Panc1 (cell line): ENCODE measurements at places on chromosomes 11 and 22. TPM values are rescaled to one million over a fixed set of nuclear protein-coding genes. Genes with fewer than 3 reads are reported as not detected.

DNA sequence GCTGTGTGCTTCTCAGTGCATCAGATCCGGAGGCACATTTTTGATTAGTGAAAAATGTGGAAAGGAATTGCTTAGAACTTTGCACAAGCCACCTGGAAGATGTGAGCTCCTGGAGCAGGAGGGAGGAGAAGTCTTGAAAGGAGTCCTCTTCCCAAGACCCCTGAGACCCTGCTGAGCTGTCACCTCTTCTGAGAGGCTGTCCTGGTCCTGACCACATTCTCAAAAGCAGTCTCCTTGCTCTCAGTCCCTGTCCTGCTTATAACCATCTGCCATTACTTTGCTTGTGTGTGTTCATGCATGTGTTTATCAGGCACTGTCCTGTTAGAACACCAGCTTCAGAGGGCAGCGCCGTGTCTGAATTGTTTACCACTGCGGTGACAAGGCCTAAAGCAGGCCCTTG is 86.5 kb downstream of the BCR start:
- H3K4me3 ChIP-seq: no peak overlapping the region
- no peaks in the 10 kb centered on the region for H3K27me3 ChIP-seq
- H3K4me1 ChIP-seq: no peaks in the 10 kb centered on the region
- H3K36me3 ChIP-seq: no peaks in the 10 kb centered on the region
- no peak for DNase-seq
- no peak overlapping the region for H3K27ac ChIP-seq

GRCh38 chr22:49948116-49948957 is 12.2 kb upstream of the PIM3 start:
- peaks cover 64% of the 10 kb centered on the region for H3K4me1 ChIP-seq
- no peaks in the 10 kb centered on the region for H3K36me3 ChIP-seq
- peak overlapping the region; percentile 63 for H3K27ac ChIP-seq
- H3K4me3 ChIP-seq: no peak overlapping the region
- no peak for DNase-seq

- no peaks in the 10 kb centered on the region for H3K27me3 ChIP-seq
- no peaks in the 10 kb centered on the region for H3K4me1 ChIP-seq
- no peak for DNase-seq
- H3K4me3 ChIP-seq: no peak overlapping the region
Observed at GRCh38 chr11:19988598-19988997, 171.7 kb downstream of the DBX1 start.

- H3K4me3 ChIP-seq: no peak overlapping the region
- H3K36me3 ChIP-seq: no peaks in the 10 kb centered on the region
- no peak overlapping the region; the same call in 1 of the 2 replicates for H3K27ac ChIP-seq
- no peak for DNase-seq
Observed at GRCh38 chr22:46251816-46252380, 1.8 kb upstream of the CDPF1 start.

GRCh38 chr11:11940551-11940950 is 67.9 kb downstream of the DKK3 start:
- no peak overlapping the region for H3K4me3 ChIP-seq
- no peaks in the 10 kb centered on the region for H3K4me1 ChIP-seq
- peaks cover 30% of the 10 kb centered on the region for H3K36me3 ChIP-seq
- H3K27ac ChIP-seq: no peak overlapping the region

DNA sequence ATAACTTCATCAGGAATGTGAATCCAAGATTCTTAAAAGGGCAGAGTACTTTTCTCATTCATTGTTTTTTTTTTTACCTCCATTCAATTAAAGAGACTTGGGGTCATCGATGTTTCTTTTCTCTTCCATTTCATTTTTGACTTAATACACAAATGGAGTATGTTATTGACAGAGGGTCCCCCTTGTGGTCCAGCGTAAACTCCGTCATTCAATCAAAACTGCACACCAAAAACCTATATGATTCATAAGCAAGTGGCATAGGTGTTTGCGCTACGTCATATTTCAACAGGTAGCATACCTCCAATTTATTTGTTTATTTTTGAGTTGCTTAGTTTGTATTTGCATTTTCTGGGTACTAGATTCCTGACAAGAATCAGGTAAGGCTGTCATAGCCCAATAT is 12.7 kb upstream of the FOLH1 start:
- DNase-seq: no peak
- no peaks in the 10 kb centered on the region for H3K27me3 ChIP-seq
- no peaks in the 10 kb centered on the region for H3K36me3 ChIP-seq
- no peaks in the 10 kb centered on the region for H3K4me1 ChIP-seq

DNA sequence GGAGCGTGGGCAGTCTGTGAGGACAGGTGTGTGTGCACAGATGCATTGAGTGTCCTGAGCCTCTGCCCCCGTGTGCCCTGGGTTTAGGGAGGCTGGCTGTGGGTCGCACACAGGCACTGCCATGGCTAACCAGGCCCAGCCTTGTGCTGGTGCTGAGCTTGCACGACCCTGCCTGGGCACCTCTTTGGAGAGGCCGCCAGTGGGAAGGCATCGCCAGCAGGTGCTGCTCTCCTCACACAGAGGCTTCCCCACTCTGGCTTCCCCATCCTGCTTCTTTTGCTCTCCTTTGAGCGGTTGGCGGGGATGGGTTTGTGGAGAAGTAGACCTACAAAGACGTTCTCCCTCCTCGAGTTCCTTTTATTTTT is 4.1 kb downstream of the WNT7B start:
- H3K36me3 ChIP-seq: no peaks in the 10 kb centered on the region
- H3K4me3 ChIP-seq: no peak overlapping the region
- peaks cover 56% of the 10 kb centered on the region for H3K4me1 ChIP-seq
- peak overlapping the region; percentile 84 for H3K27ac ChIP-seq
- H3K27me3 ChIP-seq: no peaks in the 10 kb centered on the region
- no peak for DNase-seq

GRCh38 chr22:36617694-36618522 is 85.6 kb downstream of the CACNG2 start:
- no peak for DNase-seq
- H3K27ac ChIP-seq: no peak overlapping the region
- no peaks in the 10 kb centered on the region for H3K27me3 ChIP-seq

- no peak overlapping the region for H3K27ac ChIP-seq
- H3K4me3 ChIP-seq: no peak overlapping the region
- no peaks in the 10 kb centered on the region for H3K36me3 ChIP-seq
Observed at GRCh38 chr11:69732910-69733309, 29.1 kb upstream of the FGF19 start.

DNA sequence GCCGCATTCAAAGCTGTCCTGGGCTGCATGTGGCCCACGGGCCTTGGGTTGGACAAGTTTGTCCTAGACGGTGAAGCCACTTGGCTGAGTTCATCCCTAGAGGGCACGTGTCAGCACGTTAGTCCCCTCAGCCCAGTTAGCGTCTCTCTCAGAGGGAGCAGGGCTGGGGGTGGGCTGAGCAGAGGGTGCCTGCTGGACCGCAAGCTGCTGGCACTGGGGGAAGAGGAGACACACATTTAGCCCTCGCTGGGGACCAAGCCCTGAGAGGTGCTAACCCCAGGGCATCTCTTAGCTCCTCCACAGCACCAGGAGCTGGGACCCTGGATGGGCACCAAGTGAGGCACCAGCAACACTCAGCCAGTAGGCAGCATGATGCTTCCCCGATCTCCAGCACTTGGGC is 107.0 kb downstream of the SHANK2 start:
- H3K27ac ChIP-seq: no peak overlapping the region
- H3K4me1 ChIP-seq: no peaks in the 10 kb centered on the region
- H3K27me3 ChIP-seq: no peaks in the 10 kb centered on the region
- DNase-seq: no peak
- H3K4me3 ChIP-seq: no peak overlapping the region

GRCh38 chr22:49446759-49447710 is 380.6 kb downstream of the BRD1 start:
- no peak for DNase-seq
- no peaks in the 10 kb centered on the region; the same call in 1 of the 2 replicates for H3K27me3 ChIP-seq
- H3K4me1 ChIP-seq: no peaks in the 10 kb centered on the region
- H3K27ac ChIP-seq: no peak overlapping the region
- H3K4me3 ChIP-seq: no peak overlapping the region
- no peaks in the 10 kb centered on the region for H3K36me3 ChIP-seq

- no peak for DNase-seq
- no peaks in the 10 kb centered on the region for H3K27me3 ChIP-seq
- peaks cover 20% of the 10 kb centered on the region for H3K4me1 ChIP-seq
- H3K27ac ChIP-seq: no peak overlapping the region
Observed at GRCh38 chr11:65882120-65883057, 2.8 kb downstream of the CTSW start.

DNA sequence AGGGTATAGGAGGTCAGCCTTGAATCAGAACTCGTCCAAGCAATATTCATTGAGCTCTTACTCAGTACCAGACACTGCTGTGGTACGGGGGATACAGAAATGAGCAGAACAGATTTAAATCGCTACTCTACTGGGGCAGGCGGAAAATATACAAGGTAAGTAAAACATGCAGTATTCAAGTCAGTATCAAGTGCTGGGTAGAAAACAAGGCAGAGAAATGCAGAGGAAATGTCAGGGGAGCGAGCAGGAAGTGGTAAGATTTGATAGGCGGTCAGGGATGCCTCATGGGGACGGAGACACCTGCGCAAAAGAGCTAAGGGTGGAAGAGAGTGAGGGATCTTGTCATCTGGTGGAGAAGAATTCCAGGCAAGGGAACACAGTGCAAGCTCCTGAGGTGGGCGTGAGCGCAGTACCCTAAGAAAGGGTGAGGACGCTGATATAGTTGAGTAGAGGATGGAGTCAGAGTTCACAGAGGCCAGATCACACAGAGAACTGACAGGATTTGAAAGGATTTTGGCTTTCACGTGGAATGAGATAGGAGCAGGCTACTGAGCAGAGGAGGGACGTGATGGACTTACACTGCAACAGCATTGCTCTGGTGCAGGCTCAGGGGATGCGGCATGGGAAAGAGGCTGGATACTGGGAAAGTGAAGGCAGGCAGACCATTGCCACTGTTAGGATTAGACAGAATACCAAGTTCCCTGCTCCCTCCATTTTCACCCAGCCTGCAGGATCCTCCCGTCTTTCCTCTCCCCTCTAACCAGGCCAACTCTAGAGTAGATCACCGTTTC is 35.8 kb downstream of the SC5D start:
- no peaks in the 10 kb centered on the region for H3K36me3 ChIP-seq
- H3K4me1 ChIP-seq: no peaks in the 10 kb centered on the region
- no peak overlapping the region for H3K27ac ChIP-seq
- H3K27me3 ChIP-seq: peaks cover 6% of the 10 kb centered on the region
- H3K4me3 ChIP-seq: no peak overlapping the region

GRCh38 chr11:1348146-1348795 is 38.8 kb upstream of the TOLLIP start:
- no peak for DNase-seq
- no peak overlapping the region for H3K27ac ChIP-seq
- no peaks in the 10 kb centered on the region for H3K27me3 ChIP-seq
- H3K4me1 ChIP-seq: peaks cover 29% of the 10 kb centered on the region
- no peaks in the 10 kb centered on the region for H3K36me3 ChIP-seq

GRCh38 chr11:28618416-28618815 is 510.2 kb downstream of the METTL15 start:
- H3K4me1 ChIP-seq: no peaks in the 10 kb centered on the region
- no peak for DNase-seq
- H3K27me3 ChIP-seq: no peaks in the 10 kb centered on the region
- H3K27ac ChIP-seq: no peak overlapping the region

DNA sequence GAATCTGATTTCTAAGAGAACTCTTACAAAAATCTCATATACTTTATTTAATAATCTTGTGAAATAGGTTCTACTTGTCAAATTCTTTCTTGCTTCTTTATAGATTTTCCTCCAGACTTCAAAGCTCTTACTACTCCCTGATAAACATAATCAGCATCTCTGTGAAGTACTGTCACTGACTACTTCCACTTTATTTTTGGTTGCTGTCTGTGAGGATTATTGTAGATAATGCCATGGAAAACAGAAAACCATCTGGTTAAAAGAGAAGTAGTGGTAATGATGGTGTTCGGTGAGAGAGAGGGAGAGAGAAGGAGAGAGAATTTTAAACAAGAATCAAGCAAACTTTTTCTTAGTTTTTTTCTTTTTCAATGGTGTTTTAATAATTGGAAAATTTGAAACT is 152.3 kb downstream of the TMEM135 start:
- H3K4me3 ChIP-seq: no peak overlapping the region
- no peaks in the 10 kb centered on the region for H3K27me3 ChIP-seq
- no peak overlapping the region for H3K27ac ChIP-seq
- no peak for DNase-seq

GRCh38 chr11:4436411-4436810 is 12.7 kb upstream of the OR52K2 start:
- no peaks in the 10 kb centered on the region for H3K27me3 ChIP-seq
- DNase-seq: no peak
- H3K36me3 ChIP-seq: no peaks in the 10 kb centered on the region
- no peaks in the 10 kb centered on the region for H3K4me1 ChIP-seq

DNA sequence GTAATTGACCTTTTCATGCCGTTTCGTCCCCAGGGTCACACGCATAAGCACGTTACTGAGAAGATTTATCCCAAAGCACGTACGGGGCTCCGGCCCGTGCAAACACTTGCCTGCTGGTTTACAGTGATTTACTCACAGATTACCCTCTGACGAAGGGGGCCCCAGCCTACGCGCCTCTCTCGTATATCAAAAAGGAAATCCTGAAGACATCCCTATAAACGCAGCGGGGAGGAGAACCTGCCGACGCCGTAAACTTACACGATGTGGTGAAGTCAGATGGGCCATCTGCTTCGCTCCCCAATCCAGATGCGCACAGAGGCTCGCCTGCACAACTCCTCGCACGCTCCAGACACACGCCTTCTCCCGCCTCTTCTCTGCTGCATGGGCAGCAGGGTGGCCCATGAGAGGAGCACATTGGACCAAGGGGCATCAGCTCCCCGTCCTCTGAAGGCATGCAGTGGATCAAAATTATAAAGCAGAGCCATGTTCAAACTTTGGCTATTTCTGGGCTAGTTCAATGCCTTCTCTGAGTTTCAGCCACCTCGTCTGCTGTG is 123.6 kb downstream of the MN1 start:
- H3K4me3 ChIP-seq: no peak overlapping the region
- no peaks in the 10 kb centered on the region for H3K4me1 ChIP-seq
- no peak overlapping the region for H3K27ac ChIP-seq
- no peak for DNase-seq
- no peaks in the 10 kb centered on the region for H3K36me3 ChIP-seq

Gene STT3A
- total RNA-seq: 229 TPM

Gene PRG3
- not detected for total RNA-seq

Gene KIAA1671
- total RNA-seq: 48.1 TPM

Gene XKR3
- not detected for total RNA-seq

Gene OR52K1
- total RNA-seq: not detected

Gene TRIM49
- not detected for total RNA-seq
